ENCODE measurements at places on chromosomes 1 and 21.

GRCh38 chr1:169571450-169571849, 14.8 kb downstream of the F5 start:
- no peak for DNase-seq

DNA sequence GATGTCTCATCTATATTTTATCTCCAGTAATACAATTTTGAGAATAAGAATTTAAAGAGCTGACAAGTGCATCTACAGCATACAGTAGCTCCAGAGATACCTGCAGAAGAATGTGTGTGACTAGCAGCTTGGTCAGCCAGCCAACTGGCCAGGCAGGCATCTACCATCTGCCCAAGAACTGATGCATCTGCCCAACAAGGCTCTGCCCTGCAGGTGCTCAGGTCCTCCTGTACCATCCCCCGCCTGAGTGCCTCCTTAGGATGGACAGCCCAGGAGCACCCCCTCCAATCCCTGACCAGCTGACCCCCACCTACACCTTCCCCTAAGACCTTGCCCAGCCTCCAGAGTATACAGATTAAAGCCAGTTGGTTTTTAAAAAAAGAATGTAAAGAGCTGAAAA, 30.3 kb downstream of the TMEM69 start:
- DNase-seq = no peak

DNA sequence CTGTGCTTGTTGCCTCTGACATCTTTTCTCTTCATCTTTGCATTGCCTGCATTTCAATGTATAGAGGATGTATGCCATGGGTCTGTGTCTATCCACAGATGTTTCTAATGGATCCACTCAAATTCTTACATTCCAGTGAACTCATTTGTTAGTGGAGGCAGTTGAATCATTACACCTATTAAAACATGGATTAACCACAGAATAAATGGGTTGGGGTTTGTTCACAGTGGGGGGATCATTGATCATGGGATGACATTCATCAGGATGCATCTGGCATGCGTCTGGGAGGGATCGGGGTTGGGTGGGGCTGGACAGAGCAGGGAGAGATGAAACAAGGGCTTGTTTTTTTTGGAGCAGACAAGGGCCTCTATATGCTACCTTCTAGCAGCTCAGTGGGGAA, 182.5 kb downstream of the RHOU start:
- no peak for DNase-seq

- DNase-seq = no peak
These were observed 2.0 kb upstream of the TMPRSS3 start for GRCh38 chr21:42397746-42398394.

GRCh38 chr1:155504207-155504606, 58.4 kb downstream of the ASH1L start:
- DNase-seq = peak; percentile 19

GRCh38 chr1:21507511-21508270, 1.5 kb upstream of the ALPL start:
- no peak for DNase-seq

GRCh38 chr1:28113242-28113572, 24.8 kb upstream of the EYA3 start:
- no peak for DNase-seq

DNA sequence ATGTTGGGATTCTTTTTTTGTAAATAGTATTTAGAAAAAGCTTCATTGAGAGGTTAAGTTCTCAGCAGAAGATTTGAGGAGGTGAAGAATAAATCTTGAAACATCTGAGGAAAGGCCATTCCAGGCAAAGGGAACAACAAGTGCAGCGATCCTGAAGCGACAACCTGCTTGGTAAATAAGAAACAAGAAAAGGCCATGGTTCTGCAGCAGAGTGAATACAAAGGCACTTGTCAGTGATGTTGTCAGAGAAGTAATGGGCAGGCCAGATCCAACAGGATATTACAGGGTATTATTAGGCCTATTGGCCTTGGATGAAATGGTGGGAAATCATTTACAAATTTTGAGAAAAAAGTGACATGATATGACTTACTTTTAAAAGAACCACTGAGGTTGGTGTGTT, 960.0 kb downstream of the PLA2G4A start:
- DNase-seq = no peak

DNA sequence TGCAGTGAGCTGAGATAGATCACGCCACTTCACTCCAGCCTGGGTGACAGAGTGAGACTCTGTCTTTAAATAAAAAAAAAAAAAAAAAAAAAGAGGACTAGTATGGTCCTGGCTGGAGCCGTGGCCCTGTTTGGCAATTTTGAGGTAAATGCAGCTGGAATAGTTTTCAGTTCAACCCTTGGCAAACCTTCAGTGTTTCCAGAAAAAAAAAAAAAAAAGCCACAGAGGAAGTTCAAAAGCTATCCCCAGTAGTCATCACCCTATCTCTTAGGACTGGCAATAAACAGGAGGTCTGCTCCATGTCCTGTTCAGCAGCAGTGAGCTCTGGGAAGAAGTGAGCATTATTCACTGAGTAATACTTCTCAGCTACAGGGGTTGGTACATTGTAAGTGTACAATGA, 56.8 kb upstream of the ERRFI1 start:
- no peak for DNase-seq

- DNase-seq = no peak
These were observed 38.3 kb downstream of the MORN1 start for GRCh38 chr1:2352897-2353550.

GRCh38 chr1:9018333-9018732, 7.9 kb downstream of the SLC2A7 start:
- DNase-seq = no peak

DNA sequence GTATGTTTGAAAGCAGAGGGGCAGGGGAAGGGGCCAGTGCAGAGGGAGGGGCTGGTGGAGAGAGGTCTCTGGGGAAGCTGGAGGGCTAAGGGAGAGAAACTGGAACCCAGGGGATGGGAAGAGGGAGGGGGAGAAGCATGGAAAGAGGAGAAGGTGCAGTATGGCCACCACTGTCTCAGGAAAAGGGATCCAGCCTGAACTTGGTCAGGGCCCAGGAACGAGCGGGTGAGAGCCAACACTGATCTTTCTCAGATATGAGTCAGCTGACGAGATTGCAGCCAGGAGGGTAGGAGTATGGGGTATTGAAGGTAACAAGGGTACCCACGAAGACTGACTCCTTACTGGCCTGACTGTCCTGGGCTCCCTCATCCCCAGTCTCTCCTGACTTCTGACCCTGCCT, 18.0 kb downstream of the TIE1 start:
- DNase-seq = no peak

DNA sequence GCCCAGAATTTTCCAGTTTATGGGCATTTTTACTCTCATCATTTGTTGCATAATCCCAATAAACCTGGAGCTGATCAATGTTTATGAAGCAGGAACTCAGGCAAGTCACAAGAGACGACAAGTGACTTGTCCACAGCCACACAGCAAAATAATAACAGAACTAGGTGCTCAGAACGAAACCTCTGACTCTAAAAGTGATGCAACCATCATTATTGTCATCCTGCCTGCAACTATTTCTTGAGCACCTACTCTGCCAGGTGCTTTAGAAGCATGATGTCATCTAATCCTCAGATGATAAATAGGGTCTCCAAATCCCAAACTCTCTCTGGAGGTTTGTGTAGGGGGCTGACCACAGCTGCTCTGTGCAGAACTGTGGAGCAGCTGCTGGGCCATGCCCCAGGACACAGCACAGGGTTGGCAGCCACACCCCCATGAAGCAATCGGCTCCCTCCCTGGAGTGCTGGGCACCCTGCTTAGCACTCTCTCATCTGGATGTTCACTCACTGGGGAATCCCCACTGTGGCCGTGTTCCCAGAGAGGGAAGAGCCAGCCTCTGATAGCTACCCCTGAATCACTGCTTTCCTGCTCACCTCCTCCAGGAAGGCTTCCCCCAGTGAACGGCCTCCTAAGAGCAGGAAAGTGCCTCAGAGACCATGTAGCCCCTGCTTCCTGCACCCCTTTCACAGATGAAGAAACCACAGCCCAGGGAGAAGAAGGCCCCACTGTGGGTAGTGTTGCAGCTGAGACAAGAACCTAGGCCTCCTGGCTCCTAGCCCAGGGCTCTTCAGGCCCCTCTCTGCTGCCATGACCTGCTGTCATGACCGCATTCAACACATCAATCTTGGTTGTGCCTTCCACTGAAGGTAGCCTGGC, 2.1 kb downstream of the TTC22 start:
- no peak for DNase-seq

DNA sequence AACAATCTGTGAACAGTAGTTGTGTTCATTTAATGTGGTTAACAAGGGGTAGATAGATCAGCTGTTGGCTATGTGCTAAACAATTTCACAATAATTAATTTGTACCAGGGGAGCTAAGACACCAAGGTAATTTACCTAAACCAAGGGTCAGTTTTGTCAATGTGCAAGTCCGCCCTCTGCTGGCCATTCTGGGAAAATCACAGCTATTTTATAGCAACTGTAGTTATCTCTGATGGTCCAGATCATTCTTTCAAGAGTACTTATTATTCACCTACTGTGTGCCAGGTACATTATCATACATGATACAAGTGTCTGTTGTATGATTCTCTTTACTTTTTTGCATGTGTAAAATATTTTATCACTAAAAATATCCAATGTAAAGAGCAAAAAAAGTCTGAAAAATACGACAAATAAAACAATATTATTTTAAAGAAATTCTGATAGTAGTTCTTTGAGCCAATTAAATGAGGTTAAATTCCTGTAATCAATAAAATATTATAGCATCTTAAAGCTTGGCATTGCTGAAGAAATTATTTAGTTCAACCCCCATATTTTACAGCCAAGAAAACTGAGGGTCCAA, 312.3 kb upstream of the FAM78B start:
- no peak for DNase-seq

- DNase-seq = no peak
These were observed 2.0 kb downstream of the ATP13A2 start for GRCh38 chr1:17009706-17010105.

DNA sequence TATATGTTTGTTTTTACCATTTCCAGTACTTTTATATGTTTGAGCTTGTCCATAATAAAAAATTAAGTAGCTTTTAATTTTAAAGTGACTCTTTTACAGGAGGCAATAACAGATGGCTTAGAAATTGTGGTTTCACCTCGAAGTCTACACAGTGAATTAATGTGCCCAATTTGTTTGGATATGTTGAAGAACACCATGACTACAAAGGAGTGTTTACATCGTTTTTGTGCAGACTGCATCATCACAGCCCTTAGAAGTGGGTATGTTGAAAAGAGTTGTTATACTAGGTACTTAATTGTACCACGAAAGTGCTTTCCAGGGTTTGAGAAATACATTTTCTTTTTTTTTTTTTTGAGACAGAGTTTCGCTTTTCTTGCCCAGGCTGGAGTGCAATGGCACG, 46.1 kb downstream of the RNF2 start:
- no peak for DNase-seq

DNA sequence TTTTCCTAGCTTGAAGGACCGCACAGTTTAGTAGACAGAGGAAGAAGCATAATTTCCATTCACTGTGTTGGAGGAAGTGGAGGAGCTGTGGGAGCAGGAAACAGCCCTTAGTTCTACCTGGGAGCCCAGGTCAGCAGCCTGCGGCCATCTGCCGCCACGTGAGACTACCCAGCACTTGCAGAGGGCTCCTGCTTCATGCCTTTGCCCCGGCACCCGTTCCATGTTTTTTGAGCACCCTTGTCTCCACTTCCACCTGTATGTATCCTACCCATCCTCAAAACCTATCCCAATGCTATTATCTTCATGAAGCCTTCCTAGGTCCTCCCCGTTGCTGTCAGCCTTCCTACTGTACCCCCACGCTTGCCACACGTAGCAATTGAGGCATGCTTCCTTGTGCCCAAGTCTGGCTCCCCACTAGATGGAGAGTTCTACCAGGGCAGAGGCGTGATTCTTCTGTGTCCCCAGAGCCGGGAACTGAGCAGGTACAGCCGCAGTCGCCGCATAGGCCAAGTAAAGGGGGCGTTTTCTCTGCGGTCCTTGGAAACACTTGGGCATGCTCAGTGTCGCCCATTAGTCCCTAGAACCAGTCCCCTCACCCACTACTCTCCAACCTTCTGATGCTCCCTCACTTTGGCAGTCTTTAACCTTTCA, 1.9 kb downstream of the SLC6A9 start:
- peak; percentile 73 for DNase-seq

GRCh38 chr1:34591751-34592629, 162.9 kb upstream of the GJB5 start:
- DNase-seq = peak; percentile 5

GRCh38 chr1:83860490-83861221, 138.3 kb downstream of the TTLL7 start:
- peak; percentile 71 for DNase-seq

GRCh38 chr1:98403963-98404480, 257.5 kb upstream of the SNX7 start:
- no peak for DNase-seq

- DNase-seq = no peak
These were observed 26.2 kb downstream of the VPS26C start for GRCh38 chr21:37240978-37241377.

DNA sequence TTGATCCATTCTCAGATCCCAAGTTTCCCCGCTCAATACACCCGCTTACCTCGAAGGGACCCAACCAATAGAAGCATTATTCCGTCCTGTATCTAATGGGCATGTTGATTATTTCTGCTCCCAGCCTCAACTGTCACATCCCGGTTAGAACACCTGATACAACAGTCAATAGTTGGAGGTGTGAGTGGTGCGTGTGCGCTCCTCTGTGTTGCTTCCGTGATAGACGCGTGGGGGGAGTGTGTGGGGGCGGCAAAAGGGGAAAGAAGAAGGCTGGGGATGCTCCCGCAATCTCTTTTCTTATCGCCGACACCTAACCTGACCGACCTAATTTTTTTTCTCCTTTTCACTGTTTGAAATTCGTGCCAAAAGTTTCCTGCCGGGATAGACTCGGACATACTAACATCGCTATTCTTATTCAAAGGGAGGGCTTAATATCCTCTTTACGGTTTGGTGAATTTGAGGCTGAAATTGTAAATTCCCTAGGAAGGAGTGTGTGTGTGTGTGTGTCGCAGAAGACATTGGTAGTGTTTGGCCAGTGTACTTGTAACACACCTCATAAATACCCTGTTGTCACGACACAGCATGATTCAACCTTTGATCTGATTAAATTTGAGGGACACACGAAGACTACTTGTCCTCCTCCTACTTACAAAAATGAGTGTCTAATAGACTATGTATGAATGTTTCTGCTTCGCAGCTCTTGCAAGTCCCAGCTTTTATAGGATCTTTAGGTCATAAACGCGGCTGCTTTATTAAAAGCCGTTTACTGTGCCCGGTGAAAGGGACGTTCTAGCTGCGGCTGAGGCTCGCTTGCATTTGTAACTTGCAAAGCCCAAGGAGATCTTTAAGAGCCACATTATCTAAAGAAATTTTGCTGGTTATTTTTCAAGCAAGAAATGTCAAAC, 1.5 kb upstream of the PROX1 start:
- DNase-seq = peak; percentile 61
